ENCODE measurements at places on chromosomes 16 and 17.

GRCh38 chr16:19118938-19119431, 5.2 kb downstream of the ITPRIPL2 start:
- peak; percentile 91 for DNase-seq

- DNase-seq, result no peak
These were observed 457.8 kb downstream of the HS3ST4 start for GRCh38 chr16:26149364-26150190.

- peak; percentile 35 for DNase-seq
These were observed 1.7 kb downstream of the KSR1 start for GRCh38 chr17:27457731-27458523.

- DNase-seq, result peak; percentile 90
These were observed 969.7 kb downstream of the CDH11 start for GRCh38 chr16:64151990-64152767.

DNA sequence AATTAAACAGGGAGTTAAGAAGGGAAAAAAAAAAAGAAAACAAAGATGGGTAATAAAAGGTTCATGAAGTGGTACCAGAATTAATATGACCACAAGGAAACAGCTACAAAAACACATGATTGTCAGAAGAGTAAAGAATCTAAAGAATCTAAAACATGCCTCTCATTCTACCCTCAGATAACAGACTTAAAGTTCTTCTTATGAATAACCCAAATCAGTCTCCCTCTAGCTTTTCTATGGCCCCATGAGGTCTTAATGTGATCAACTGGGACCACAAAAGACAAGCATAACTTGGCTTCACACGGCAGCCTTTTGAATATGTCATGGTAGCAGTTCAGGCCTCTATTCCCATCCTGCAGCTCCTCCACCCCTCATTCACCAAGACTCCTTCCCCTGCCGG, 6.9 kb downstream of the MYH10 start:
- DNase-seq, result no peak

- no peak for DNase-seq
These were observed 115.4 kb upstream of the CDC42EP4 start for GRCh38 chr17:73427198-73427597.

GRCh38 chr17:71496552-71496951, 624.3 kb upstream of the SOX9 start:
- DNase-seq, result no peak

DNA sequence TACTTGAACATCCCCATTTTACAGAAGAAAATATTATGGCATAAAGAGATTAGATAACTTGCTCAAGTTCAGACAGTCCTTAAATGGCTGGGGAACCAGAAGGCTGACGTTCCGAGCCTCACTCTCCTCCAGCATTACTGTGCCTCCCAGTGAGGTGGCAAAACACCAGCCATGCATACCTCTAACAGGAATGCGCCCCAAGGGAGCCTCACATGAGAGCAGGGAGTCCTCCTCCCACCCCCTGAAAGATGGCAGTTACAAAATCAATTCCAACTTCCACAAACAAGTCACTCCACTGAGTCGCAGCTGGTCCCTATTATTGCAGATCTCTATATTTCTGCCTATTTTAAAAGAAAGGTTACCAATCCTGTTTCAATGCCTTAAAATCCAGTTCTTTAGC, 55.5 kb downstream of the ANKFY1 start:
- no peak for DNase-seq

DNA sequence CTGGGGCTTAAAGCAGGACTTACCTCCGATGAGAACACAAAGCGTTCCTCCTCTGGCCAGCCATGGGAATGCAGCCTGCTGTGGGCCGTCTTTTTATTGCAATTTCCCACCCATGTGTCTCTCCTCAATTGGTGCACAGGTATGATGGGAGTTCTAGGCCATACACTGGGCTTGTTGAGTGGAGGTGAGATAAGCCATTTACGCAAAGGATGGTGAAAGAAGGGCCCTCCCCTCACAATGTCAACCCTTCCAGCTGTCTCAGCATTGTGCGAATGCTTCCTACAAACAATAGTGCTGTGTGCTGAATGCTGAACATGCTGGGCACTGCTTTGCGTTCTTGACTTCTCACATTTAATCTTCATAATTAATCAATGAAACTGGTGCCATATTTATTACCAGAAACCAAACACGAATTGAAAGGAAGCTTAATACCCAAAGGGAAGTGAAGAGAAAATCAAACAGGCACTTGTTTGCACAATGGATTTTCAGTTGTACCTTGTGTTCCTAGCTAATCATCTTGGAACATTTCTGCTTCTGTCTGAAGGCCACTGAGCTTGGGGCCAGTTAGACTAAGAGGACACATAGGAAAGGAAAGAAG, at the start of gene GP2:
Gene GP2, minus strand, starts transcription at position 70 of the 598 bp plus-strand sequence. CDS start 1,082 bp downstream, outside the sequence.
- no peak for DNase-seq

DNA sequence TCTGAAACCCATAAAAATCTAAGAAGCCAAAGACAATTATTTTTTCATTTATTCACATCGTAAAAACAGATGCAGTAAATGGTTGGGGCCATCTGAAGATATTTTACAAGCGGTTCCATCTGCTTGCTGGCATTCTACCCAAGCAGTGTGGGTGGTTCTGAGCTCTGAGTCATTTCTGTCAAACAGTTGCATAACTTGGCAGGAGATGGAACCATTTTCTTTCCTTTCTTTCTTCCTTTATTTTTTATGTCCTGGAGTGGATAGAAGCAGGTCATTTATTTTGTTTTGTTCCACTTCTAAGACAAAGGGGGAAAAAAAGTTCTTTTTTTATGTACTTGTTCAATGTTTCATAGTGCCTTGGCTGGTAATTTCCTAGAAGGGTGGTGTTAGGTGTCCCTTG, 1151.9 kb upstream of the GOT2 start:
- peak; percentile 58 for DNase-seq

- peak; percentile 37 for DNase-seq
These were observed 306.1 kb upstream of the XYLT1 start for GRCh38 chr16:17776888-17777287.

- DNase-seq, result no peak
These were observed 1.4 kb upstream of the IL34 start for GRCh38 chr16:70644763-70645597.

DNA sequence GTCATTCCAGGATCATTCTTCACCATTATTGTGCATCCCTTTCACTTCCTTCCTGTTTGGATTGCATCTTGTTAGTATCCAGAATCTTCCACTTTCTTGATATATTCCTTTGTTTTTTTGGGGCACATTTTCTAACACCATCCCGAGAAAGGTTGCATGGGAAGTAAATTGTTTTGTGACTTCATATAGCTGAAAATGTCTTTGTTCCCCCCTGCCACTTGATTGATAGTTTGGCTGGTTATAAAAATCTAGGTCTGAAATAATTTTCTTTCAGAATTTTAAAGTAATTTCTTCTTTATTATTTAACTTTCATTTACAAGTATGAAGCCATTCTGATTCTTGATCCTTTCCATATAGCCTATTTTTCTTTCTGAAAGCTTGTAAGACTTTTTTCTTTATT, 32.7 kb downstream of the GAN start:
- DNase-seq, result no peak

- peak; percentile 52 for DNase-seq
These were observed 51.2 kb downstream of the RMI2 start for GRCh38 chr16:11396241-11397048.

DNA sequence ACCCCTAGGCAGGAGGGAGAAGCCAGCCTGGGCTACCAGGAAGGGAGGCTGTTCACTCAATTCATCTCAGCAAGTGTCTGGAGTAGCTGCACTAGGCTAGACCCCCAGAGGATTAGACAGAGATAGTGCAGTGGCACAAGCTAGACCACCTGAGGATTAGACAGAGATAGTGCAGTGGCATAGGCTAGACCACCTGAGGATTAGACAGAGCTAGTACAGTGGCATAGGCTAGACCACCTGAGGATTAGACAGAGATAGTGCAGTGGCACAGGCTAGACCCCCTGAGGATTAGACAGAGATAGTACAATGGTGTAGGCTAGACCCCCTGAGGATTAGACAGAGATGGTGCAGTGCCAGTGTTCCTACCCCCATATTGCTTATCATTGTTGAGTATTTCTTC, 74.1 kb upstream of the SDK2 start:
- DNase-seq, result no peak

DNA sequence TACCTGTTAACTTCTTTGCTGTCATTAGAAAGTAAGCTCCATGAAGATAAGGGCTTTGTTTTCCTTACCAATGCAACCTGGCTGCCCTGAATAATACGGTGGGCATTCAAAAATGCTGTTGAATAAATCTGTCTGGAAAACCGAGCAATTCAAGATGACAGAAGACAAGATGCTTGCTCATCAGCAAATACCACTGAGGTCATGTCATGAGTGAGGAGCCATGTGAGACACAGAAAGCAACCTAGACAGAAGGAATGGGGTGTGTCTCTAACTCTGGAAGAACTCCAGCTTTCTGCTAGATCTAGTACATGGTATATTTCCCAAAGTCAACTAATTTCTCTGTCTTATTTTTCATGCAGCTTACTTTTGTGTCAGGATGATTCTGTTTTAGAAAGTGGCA, 64.2 kb downstream of the STH start:
- peak; percentile 71 for DNase-seq

GRCh38 chr17:82802075-82802780, 37.6 kb downstream of the ZNF750 start:
- DNase-seq, result no peak

DNA sequence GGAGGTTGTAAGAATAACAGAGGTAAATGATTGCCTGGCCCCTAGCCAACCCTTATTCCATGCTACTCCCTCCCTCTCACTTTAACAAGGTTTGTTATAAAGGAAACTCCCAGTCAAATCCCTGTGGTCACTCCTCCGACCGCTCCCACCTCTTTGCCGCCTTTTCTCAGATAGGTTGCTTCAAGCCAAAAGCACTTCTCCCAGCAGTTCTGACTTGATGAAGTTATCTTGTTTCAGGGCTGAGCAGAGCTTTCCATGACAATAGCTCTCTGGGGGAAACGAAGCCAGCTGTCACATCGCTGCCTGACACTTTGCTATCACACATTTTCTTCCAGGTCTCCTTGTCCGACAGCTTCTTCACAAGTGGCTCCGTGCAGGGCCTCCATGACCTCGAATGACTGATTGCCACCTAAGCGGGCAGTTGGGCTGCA, 278.6 kb downstream of the HAPSTR1 start:
- DNase-seq, result no peak

DNA sequence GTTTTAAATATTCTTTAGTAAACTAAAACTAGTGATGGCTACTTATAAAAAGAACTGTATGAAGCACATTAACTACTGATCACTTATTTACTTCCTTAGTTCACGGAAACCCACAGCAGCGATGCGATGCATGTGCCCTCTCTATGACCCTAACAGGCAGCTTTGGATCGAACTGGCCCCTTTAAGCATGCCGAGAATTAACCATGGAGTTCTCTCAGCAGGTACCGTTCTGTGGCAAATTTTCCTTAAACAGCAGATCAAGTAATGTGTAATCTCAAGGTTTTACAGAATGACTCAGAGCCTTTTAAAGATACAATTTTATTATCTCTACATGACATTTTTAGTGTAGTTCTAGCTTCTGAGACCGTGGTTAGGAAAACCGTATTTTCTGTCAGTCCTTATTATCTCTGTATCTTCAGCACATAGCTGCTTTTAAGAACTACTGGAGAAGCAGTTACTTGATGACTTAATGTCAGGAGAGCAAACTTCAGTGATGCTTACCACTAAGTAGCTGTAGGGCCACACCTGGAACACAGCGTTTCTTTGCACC, 43.0 kb downstream of the GAN start:
- DNase-seq, result no peak

GRCh38 chr16:86569701-86570447, 3.2 kb downstream of the FOXC2 start:
- DNase-seq, result no peak

DNA sequence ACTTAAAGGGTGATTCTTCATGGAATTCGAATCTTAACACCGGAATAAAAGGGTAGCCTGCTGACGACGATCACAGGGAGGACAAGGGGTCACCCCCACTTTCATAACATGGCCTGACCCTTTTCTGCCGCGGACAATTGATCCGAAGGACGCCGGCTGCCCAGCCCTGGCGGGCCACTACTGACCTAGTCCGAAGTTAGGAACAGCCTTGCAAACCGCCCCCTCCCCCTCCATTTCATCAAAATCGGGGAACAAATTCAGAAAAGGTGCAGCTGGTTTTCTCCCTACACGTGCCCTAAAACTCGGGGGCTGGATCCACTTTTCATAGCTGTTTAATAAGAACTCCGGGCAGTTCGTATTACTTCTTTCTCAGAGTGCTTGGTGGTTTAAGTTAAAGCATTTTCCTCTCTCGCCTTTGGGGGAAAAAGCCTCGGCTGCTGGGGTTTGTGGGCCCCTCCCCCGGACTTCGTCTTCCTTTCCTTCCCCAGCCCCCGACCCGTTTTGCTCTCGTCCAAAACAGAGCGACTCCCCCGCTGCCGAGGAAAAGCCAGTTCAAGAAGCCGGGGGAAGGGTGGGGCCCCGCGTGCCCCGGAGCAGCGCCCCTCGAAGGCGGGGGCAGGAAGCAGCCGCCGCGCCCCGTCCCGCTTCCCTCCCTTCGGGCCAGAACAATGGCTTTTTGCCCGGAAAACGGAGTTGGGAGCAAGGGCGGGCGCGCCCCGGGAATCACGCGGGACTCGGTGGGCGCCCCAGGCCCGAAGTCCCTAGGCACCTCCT, 641 bp upstream of the CBX2 start:
- peak; percentile 68 for DNase-seq

DNA sequence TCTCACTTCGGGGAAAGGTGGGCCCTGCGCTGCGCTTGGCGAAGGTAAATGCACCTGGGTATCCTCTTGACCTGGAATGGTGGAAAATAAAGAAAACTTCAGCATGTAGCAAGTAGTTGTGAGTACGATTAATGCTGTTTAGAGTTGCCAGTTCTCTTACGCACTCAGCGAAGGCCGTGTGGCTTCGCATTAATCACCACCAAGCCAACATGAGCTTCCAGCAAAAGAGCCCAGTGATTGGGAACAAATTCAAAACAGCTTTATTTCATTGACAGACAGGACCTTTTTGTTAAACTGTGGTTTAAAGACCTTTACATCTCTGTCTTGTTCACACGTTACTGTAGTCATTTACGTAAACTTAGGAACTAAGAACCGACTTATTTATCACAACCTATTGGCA, 531.4 kb downstream of the MAF start:
- DNase-seq, result no peak

DNA sequence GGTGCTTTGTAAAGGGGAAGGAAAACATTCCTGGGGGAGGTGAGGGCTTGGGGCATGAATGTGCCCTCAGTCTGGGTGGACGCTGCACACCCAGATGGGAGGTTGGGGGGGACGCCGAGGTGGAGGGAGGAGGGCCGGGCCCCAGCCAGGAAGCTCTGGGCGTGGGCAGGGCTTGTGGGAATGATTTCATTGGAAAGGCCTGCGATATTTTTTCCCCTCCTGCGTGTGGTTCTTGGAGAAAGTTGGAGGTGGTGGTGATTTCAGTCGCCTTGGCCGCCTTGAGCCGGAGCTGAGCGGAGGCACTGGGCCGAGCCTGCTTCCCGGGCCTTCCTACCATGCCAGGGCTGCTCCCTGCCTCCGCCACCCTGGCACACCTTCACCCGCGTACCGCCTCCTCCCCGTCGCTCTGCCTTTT, 26.4 kb upstream of the CLEC18A start:
- DNase-seq, result peak; percentile 56

GRCh38 chr17:13127921-13128602, 110.2 kb upstream of the ELAC2 start:
- DNase-seq, result no peak

GRCh38 chr16:54208237-54208636, 78.3 kb downstream of the IRX3 start:
- no peak for DNase-seq

- DNase-seq, result peak; percentile 92
These were observed 2.0 kb downstream of the ABCC12 start for GRCh38 chr16:48153774-48154173.

GRCh38 chr17:83149029-83149725, 69.8 kb downstream of the METRNL start:
- DNase-seq, result no peak

Measured in RPMI7951 (cell line).